Prostate gland (tissue), 2 donors: ENCODE measurements at places on chromosomes 12 and 14.
A peak's percentile ranks its signal among the peaks of the same experiment; 100 is the strongest.

- DNase-seq, result no peak
Observed at GRCh38 chr12:129211862-129212630, 358.8 kb downstream of the GLT1D1 start.

GRCh38 chr12:125332900-125333299 lies 267.7 kb downstream of the AACS start:
- DNase-seq, result no peak

DNA sequence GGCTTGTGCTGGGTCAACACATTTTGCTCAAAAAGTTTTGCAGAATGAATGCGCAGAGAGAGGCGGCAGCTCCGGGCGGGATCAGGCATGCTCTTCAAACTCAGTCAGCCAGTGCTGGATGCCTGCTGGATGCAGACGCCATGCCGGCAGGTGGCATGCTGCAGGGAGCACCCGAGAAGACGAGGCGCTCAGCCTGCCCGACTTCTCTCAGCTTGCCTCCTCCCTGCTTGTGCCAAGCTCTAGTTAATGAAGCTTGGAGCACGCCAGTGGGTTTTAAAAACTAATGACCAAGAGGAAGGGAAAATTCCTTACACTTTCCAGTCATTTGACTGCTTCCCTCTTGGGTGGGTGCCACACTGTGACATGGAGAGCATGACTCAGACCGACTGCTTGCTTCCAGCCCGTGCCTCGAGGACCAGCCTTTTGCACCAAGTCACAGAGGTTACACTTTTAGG lies 39.8 kb downstream of the SLC24A4 start:
- no peak for DNase-seq

DNA sequence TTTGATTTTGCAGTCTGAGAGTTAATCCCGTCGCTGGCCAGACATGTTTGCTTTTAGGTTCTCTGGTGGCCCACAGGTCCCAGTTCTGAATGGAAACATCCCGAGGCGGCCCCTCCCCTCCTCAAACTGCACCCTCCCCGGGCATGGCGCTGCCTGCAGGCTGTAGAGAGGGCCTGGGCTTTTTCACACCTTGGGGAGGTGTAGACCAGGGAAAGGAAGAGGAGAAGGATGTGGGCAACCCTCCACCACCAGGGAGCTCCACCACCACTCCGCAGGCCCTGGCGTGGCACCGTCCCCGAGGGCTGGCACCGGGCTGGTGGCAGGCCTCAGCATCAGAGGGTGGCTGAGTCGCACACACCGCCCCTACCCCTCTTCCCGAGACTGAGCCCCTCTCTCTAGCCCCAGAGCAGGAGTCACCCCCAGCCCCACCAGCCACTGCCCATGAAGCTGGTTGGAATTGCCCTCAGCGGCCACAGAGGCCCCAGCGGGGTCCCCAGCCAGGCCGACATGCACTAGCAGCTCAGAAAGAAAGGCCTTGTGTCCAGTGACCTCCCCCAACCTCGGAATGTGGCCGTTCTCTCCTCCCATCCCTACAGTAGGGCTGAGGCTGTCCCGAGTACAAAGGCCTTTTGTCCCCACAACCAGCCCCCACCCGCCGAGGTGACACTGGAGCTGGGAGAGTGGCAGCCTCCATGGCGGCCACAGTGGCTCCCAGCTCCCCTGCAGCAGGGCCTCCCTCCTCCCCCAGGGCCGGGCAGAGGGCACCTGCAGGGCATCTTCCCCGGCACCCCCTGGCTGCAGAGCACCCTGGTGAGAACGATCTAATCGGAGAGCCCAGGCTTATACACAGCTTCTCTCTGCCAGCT lies 23.5 kb upstream of the INF2 start:
- no peak for DNase-seq

GRCh38 chr14:94175011-94175745 lies 1.1 kb downstream of the PPP4R4 start:
- no peak for DNase-seq

- DNase-seq, result no peak
Observed at GRCh38 chr14:99925471-99925870, 132.3 kb downstream of the EML1 start.

DNA sequence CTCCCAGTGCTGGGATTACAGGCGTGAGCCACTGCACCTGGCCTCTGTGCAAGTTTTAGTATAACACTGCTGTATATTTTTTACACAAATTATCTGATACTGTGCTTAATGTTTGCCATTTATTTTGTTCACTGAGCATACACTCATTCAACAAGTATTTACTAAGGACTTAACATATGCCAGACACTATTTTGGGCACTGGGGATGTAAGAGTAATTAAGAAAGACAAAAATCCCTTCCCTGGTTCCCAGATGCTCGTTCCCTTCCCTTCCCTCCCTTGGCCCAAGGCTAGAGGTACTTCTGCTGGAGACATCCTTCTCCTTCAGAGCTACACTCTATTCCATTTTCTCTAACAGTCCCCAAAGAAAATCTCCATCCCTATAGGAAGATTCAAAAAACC lies 12.5 kb downstream of the CIT start:
- no peak for DNase-seq

GRCh38 chr12:103178366-103179080 lies 221.0 kb downstream of the ASCL1 start:
- no peak for DNase-seq

DNA sequence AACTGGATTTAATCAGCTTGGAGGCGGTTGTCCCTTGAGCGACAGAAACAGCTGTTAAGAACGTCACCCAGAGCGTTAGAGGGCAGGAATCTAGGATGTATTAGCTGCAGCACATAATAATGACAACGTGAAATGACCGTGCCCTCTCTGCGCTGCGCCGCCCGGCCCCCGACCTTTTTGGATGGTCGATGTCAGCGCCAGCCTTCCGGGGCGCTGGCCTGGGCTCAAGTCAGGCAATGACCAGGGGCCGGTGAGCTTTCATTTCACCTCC lies 427 bp upstream of the TMEM120B start:
- DNase-seq, result peak; percentile 13

GRCh38 chr12:51686727-51687126 lies 95.7 kb downstream of the SCN8A start:
- DNase-seq, result no peak

DNA sequence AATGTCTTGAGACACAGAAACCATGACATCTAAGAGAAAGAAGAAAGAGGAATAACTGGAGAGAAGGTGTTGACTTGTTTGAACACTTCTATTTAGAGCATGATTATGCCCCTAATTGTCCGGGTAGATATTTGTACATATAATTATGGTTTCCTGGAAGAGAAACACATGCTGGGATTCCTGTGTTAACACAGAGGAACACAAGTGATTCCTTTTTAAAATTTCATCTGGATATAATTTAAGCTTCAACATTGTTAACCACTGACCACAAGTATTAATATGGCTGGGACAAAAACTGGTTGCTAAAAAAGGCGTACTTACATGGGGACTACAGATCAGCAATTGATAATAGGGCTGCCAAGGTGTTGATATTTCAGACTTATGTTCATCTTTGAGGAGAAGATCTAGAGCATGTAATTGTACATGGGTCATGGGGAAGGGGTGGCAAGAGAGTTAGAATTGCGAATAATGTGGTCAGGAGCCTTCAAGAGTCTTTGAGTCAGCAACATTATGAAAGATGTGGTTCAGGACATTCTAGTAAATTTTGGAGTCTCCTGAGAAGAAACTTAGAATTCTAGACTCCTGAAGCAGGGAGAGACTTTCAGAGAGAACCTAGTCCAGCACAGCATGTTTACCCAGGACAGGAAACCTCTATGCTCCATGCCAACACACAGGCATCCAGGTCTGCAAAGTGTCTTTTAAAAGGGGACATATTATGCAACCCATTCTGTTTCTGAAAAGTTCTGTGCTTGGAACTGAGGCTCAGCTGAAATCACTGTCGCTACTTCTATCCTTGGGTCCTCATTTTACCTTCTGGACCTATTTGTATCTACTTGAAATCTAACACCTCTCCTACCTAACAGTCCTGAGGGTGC lies 56.5 kb downstream of the SLC38A1 start:
- DNase-seq, result no peak

DNA sequence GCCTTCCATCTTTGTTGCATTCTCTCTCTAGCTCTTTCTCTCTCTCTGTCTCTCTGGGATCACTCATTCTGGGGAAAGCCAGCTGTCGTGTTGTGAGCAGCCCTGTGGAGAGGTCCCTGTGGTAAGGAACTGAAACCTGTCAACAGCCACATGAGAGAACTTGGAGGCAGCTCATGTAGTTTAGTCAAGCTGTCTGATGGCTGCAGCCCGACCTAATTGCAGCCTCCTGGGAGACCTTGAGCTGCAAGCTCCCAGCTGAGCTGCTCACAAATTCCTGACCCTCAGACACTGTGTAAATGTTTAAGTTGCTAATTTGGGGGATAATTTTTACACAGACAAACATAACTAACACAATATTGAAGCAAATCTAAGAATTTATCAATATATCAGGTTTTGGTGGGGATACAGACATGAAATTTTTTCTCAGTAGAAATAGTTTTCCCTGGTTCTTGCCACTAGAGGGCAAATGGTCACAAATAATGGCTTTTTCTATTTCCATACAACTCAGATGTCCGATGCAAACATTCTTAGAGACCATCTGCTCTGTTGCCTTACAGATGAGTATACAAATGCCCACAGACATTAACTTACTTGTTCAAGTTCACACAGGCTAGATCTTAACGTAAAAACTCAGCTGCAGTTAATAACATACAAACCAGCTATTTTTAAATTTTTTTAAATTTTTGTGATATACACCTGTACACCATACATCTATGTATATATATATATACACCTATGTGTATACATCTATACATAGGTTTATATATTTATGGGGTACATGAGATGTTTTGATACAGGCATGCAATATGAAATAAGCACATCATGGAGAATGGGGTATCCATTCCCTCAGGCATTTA lies 15.5 kb upstream of the KRR1 start:
- no peak for DNase-seq

DNA sequence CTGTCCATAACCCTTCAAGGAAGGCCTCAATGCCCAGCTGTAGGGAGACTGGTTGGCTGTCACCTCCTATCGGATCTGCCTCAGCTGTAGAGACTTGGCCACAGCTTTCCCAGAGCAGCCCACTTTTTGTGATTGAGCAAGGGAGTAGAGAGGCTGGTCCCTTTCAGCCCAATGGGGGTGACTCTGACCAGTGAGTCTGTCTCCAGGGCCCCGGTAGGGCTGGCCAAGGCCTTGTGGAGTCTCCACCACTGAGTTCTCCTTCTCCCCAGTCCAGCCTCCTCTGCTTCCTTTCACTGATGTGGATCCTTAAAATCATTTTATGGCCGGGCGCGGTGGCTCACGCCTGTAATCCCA lies 14.5 kb upstream of the HPD start:
- DNase-seq, result no peak

DNA sequence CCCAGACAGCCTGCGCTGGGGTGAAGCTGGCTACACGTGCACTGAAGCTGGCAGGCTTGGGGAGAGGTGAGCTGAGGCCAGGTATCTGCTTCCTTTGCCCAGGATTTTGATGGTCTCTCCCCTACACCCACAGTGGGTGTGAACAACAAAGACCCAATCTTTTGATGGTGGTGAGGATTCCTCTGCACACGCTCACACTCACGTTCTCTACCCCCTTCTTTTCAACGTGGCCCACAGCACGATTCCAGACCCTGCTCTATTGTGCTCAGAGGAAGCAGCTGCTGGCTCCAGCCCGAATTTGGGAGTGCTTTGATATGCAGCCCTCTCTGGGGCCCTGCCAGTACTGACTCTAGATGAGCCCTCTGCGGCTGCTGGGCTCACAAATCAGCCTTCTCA lies 4.9 kb downstream of the CD9 start:
- peak; percentile 64 for DNase-seq

DNA sequence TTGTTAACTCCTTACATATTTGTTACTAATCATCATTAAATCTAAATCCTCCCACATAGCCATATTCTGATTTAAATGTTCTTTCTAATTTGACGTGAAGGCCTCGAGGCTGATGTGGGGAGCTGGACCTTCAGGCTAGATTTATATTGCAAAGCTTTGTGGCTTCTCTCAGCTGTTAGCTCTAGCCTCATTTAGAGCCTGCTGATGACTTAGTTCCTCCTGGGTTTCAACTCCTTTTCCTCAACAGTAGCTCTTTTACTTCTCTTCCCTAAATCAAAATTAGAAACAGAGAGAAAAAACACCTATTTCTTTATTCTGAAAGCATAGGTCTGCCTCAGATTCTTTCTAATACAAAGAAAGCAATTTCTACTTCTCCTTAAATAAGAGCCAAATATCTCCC lies 477.5 kb upstream of the CCDC196 start:
- no peak for DNase-seq

GRCh38 chr12:104443008-104443407 lies 13.7 kb upstream of the CHST11 start:
- no peak for DNase-seq

- no peak for DNase-seq
Observed at GRCh38 chr12:30926243-30927221, at the start of gene TSPAN11. Gene TSPAN11 (plus strand): TSS chr12:30926748. CDS start chr12:30953992, 27,244 bp downstream.

DNA sequence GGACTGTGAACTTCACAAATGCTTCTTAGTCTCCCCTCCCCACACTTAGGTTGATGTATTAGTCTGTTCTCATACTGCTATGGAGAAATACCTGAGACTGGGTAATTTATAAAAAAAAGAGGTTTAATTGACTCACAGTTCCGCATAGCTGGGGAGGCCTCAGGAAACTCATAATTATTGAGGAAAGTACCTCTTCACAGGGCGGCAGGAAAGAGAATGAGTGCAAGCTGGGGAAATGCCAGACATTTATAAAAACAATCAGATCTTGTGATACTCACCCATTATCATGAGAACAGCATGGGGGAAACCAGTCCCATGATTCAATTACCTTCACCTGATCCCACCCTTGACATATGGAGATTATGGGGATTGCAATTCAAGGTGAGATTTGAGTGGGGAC lies 178.8 kb downstream of the SLC38A4 start:
- DNase-seq, result no peak

DNA sequence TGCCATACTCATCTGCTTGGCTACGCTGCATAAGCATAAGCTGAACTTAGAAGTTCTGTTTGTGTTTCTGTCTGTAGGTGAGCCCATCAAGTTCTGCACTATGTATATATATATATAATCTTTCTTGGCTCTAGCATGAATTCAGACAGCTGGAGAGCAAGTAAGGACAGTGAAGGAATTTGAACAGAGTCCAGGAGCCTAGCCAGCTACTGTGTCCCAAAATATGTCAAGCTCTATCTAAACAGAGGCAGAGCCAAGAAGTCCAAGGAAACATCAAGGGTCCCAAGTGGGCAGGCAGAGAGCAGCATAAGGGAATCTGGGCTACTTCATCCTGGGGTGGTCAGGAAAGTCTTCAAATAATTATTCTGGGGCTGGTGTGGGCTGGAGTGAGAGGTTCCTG lies 118.5 kb upstream of the NPAS3 start:
- DNase-seq, result no peak

DNA sequence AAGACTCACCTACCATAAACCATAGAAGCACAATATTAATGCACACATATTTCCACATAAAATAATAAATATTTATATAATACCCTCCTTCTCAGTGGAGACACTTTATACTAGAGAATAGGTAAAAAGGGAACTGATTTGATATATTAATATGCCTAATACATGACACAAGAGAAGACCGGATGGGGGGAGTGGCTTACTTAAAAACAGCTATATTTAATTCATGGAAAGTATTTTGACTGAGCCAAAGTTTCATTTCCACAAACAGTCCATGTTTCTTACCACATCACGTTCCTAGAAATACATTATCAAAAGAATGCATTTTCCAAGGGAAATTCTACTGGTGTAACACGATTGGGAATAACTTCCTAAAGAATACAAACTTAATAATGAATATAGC lies 63.4 kb downstream of the ITPR2 start:
- no peak for DNase-seq
